ENCODE measurements at places on chromosomes 3 and 15.

GRCh38 chr3:14487086-14487485 lies 53.1 kb downstream of the GRIP2 start:
- DNase-seq, result no peak

DNA sequence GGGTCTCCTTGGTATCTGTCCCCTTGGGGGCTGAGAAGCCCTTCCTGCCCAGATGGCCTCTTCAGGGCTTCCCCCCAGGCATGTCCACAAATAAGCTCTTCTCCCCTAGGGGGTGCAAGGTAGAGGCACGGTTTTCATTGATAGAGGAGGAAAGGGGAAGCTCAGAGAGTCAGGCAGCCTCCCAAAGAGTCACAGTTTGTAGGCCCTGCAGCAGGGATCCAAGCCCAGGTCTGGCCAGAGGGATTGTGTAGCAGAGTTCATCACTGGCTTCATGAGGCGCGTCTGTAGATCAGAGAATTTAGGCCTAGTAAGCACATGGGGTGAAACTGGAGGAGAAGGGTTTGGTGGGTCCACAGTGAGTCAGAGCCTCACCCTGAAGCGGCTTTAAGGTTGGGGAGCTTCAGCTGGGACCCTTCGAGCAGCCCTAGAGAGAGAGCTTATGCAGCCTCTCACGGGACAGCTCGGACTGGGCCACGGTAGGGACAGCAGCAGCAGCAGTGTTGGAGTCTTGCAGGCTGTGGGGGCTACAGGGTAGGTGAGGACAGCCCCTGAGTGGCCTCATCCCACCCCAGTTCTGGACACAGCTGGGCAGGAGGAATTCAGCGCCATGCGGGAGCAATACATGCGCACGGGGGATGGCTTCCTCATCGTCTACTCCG lies 37.5 kb upstream of the ESYT3 start:
- DNase-seq, result no peak

GRCh38 chr3:146139586-146140110 lies 21.3 kb downstream of the PLOD2 start:
- DNase-seq, result no peak

DNA sequence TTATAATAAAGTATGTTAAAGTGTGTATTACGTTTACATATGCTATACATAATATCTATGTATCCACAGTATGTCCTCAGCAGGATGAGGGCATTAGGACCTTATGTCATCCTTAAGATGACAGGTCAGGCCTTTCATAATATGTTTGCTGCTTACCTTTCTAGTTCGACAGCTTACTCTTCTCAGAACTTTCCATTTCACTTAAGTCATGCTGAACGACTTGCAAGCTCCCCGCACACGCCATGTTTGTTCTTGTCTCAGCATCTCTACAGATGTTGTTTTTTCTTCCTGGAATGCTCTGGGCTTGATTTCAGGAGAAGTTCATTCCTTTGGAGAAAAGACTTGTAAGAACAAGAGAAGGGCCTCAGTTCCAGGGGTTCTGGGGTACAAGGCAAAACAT lies 36.0 kb upstream of the PPARG start:
- no peak for DNase-seq

DNA sequence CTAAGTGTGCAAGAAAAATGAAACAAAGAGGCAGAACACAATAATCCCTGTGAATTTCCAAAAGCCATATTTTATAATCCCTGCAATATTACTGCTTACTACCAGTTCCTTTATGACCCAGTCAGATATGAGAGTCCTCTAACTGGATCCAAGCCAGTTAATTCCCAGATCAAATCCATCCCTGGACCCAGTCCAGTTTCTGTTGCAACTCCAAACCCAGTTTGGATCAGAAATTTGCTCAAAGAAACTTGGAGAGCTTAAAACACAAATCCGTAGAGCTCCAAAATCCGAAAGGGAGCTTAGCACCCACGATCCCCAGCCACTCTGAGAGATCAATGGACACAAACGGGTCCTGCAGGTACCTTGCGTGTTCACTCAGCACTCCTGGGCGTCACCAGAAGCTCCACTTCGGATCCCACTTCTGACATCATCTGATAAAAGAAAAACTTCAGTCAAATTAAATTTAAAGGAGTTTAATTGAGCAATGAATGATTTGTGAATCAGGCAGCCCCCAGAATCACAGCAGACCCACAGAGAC lies 32.6 kb upstream of the THUMPD3 start:
- no peak for DNase-seq

- no peak for DNase-seq
Measured at GRCh38 chr3:100173961-100174360, 59.7 kb upstream of the FILIP1L start.

- DNase-seq, result no peak
Measured at GRCh38 chr3:95705786-95706418, 1108.5 kb upstream of the EPHA6 start.

- DNase-seq, result no peak
Measured at GRCh38 chr3:71355862-71356261, 227.7 kb downstream of the FOXP1 start.

- no peak for DNase-seq
Measured at GRCh38 chr3:157104928-157105652, 54.9 kb downstream of the CCNL1 start.

DNA sequence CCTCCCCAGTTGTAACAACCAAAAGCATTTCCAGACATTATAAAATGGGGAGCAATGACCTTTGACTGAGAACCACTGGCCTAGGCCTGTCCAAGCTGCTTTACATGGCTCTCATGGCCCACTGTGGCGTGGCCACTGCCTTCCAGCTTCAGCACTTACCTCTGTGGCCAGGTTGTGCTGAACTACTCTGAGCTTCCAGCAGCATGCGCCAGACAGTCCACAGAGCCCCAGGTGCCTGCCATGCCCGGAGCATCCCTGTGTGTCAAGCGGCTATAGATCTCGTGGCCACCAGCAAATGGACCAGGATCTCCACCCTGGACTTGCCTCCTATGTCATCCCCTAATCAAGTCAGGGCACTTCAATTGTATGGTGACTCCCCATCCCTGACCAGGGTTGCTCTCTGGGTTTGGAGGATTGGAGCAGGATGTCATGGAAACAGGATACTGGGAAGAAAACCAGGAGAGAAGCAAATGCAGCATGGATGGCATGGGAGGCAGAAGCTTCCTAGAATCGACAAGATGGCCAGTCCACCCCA lies 199.7 kb downstream of the UACA start:
- DNase-seq, result no peak

DNA sequence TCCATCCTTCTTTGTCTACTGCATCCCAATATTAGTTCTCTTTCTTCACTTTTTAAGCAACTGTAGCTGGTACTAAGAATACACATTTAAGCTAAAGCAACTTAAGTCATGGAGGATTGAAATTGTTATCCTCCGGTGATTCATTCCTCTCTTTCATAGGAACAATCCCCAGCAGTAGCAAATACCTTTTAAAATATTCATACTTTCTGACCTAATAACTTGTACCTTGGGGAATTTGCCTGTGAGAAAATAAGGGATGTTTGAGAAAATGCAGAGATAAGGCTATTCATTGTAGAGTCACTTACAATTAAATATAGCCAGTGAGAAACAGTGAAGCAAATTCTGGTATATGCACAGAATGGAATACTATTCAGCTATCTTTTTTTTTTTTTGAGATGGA lies 66.0 kb downstream of the VPS13C start:
- no peak for DNase-seq
